ENCODE measurements at places on chromosomes 3 and 15. TPM values are rescaled to one million over a fixed set of nuclear protein-coding genes. Genes with fewer than 3 reads are reported as not detected.

The HIGD2B gene
- total RNA-seq = not detected

The ACTC1 gene
- 1.2 TPM for total RNA-seq

The GOLGA6L7 gene
- not detected for total RNA-seq

The CCR9 gene
- total RNA-seq = not detected

The RETNLB gene
- not detected for total RNA-seq

The CLDN1 gene
- total RNA-seq = 2.7 TPM

The TRIM42 gene
- not detected for total RNA-seq

The KIF15 gene
- total RNA-seq = 8.4 TPM

The CDHR4 gene
- total RNA-seq = 0.13 TPM

The ZNF620 gene
- total RNA-seq = 1.6 TPM

The STAG1 gene
- 83.4 TPM for total RNA-seq

The GXYLT2 gene
- total RNA-seq = 51.0 TPM

The VWA5B2 gene
- total RNA-seq = not detected
